Keratinocyte (primary cell): ENCODE measurements at places on chromosomes 3 and 15. TPM values are rescaled to one million over a fixed set of nuclear protein-coding genes. Genes with fewer than 3 reads are reported as not detected.

GATM gene
- polyA plus RNA-seq: 0.53 to 1.2 TPM (median 0.60 TPM) in 3 replicates

SHQ1 gene
- polyA plus RNA-seq: 9.7 to 17.7 TPM (median 13.4 TPM) in 3 replicates

CD96 gene
- polyA plus RNA-seq: 0.08 to 0.14 TPM (median 0.13 TPM) in 3 replicates

RETNLB gene
- polyA plus RNA-seq: not detected in 3 replicates

IGSF10 gene
- under 0.01 to 0.01 TPM (median 0.01 TPM) in 3 replicates for polyA plus RNA-seq

MYO1E gene
- polyA plus RNA-seq: 74.6 to 213 TPM (median 117 TPM) in 3 replicates

ALAS1 gene
- polyA plus RNA-seq: 54.6 to 109 TPM (median 74.1 TPM) in 3 replicates

PARP15 gene
- polyA plus RNA-seq: 0.25 to 0.33 TPM (median 0.33 TPM) in 3 replicates

ARHGEF3 gene
- polyA plus RNA-seq: 18.6 to 29.9 TPM (median 26.2 TPM) in 3 replicates

PCSK6 gene
- 3.1 to 4.4 TPM (median 3.5 TPM) in 3 replicates for polyA plus RNA-seq

MEGF11 gene
- polyA plus RNA-seq: not detected in 3 replicates

DNAJA4 gene
- 4.1 to 5.7 TPM (median 4.6 TPM) in 3 replicates for polyA plus RNA-seq

TMEM202 gene
- not detected in 3 replicates for polyA plus RNA-seq

ZKSCAN7 gene
- 0.93 to 1.9 TPM (median 1.6 TPM) in 3 replicates for polyA plus RNA-seq

STAC gene
- polyA plus RNA-seq: 3.8 to 7.9 TPM (median 7.7 TPM) in 3 replicates

CCDC80 gene
- polyA plus RNA-seq: 10.4 to 14.7 TPM (median 12.8 TPM) in 3 replicates

TRANK1 gene
- polyA plus RNA-seq: 2.5 to 4.7 TPM (median 3.2 TPM) in 3 replicates

ARHGAP11A gene
- polyA plus RNA-seq: 2.0 to 11.3 TPM (median 7.5 TPM) in 3 replicates

EPHB1 gene
- 0.01 to 0.03 TPM in 2 of 3 replicates, not detected in the other for polyA plus RNA-seq

PTH1R gene
- not detected in 3 replicates for polyA plus RNA-seq

VIPR1 gene
- 4.5 to 10.0 TPM (median 8.5 TPM) in 3 replicates for polyA plus RNA-seq

AGBL1 gene
- polyA plus RNA-seq: not detected in 3 replicates

ITIH1 gene
- not detected in 3 replicates for polyA plus RNA-seq

IL20RB gene
- polyA plus RNA-seq: 192 to 319 TPM (median 239 TPM) in 3 replicates

CDC25A gene
- polyA plus RNA-seq: 1.7 to 6.2 TPM (median 5.5 TPM) in 3 replicates

ZBTB47 gene
- 5.1 to 10.6 TPM (median 8.0 TPM) in 3 replicates for polyA plus RNA-seq

CLDN16 gene
- polyA plus RNA-seq: 0.52 to 2.6 TPM (median 0.88 TPM) in 3 replicates

HTR3E gene
- polyA plus RNA-seq: not detected in 3 replicates

GCHFR gene
- polyA plus RNA-seq: 1.6 to 3.1 TPM (median 2.7 TPM) in 3 replicates

TRPC1 gene
- polyA plus RNA-seq: 3.9 to 9.1 TPM (median 5.1 TPM) in 3 replicates
